Vagina (tissue), 2 donors: ENCODE measurements at places on chromosomes 1 and 21. TPM values are rescaled to one million over a fixed set of nuclear protein-coding genes. Genes with fewer than 3 reads are reported as not detected.

DNA sequence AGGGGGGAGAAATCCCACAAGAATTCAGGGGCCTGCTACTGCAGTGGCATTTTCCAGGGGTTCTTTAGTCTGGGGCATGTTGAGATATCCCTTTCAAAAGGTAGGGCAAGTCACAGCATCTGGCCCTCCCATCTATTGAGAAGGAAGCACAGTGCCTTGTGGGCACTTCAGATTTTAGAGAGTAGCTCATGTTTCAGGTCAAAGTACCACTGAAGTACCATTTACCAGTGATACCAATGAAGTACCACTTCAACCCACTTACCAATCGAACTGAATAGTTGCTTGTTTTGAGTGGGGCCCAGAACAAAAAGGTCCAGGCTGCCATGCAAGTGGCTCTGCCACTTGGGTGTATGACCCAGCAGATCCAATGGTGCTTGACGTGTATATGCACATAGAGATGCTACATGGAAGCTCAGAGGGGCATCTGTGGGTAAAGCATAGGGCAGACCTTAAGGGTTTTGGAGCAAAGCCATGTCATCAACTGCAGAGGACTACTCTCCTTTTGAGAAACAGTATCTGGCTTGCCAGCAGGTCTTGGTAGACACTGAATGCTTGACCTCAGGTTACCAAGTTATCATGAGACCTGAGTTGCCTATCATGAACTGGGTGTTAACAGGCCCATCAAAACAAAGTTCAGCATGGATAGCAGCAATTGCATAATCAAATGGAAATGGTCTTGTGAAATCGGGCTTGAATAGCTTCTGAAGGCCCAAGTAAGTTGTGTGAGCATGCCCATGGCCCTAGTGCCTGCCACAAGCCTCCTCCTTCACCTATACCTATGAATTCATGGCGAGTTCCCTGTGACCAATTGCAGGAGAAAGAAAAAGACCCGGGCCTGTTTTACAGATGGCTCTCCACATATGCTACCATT lies 23.5 kb downstream of the PLA2G2D start:
- DNase-seq, result no peak

DNA sequence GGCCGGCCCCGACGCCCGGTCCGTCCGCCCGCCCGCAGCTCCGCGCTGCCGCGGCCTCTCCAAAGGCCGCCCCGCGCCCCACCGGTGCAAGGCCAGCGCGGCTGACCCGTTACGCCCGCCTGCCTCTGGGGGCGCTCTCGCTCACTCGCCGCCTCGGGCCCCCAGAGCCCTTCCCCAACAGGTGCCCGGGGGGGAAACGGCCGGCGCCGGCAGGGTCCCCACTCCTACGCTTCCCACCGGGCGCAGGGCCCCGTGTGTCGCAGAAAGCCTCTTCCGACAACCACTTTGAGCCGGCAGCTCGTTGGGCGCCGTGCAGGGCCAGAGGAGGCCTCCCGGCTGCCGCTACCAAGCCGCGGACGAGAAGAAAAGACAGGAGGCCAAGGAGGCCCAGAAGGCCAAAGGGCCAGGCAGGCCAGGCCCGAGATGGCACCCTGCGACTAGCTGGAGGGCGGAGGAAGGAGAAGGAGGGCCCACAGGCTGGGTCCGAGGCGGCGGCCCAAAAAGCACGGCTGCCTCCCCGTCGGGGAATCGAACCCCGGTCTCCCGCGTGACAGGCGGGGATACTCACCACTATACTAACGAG lies 64.9 kb upstream of the FCGR2A start:
- no peak for DNase-seq

- DNase-seq, result no peak
These were observed 13.7 kb upstream of the LBR start for GRCh38 chr1:225441314-225442122.

DNA sequence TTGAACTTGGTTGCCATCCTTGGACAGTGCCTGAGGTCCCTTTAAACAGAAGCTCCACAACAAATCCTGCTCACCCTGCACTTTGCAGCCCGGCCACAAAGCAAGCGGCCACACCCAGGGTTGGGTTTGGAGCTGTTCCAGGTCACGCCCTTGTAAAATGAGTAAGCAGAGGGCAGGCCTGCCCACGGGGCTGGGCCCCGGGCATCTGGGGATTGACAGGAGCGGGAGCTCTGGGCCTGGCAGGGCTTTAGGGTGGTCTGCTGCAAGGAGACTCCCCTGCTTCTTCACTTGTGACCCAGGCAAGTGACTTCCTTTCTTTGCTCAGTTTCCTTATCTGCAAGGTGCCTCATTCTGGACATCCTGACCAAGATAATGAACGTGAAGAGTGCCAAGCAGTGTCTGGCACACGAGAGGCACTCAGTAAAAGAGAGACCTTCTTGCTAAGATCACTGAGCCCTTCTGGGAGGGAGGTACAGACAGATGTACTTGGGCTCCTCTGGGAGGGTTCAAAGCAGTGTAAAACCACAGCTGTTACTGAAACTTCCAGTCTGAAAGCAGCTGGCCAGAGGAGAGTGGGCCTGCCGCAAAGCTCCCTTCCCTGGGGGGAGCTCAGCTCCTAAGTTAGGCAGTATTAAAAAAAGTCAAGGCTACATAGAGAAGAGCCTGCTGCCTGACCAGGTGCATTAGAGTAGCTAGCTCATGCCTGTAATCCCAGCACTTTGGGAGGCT lies 2.6 kb downstream of the E2F2 start:
- no peak for DNase-seq

DNA sequence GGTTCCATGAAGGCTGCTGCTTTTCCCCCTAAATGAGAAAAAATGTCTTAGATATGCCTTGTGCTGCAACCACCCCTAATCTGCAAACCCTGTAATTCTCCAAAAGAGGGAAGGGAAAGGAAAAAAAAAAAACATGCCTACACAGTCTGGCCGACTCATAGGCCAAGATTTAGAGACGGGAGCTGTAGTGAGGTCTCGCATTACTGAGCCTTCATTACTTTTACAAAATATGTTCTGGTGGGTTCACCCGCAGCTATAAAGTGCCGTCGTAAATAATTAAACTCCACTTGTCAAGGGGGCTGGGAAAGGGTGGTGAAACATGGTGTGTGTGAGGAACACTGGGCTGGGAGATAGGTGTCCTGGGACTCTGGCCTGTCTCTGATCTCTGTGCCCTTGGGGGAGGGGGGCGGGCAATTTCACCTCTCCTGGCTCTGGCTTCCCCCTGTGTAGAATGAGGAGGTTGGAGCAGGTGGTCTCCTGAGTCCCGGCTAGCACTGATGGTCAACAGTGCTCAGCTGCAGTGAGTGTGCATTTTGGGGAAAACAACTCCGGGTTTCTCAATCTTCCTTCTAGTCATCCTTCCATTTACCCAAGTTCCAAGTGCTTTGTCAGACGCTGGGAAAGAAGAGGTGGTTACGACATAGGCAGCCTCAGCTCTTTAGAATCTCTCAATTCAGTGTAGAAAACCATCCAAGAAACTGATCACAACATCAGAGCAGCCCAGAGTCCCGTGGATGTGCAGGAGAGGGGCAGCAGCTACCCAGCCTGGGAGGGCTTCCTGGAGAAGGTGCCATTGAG lies 82.3 kb downstream of the ACTL8 start:
- no peak for DNase-seq

GRCh38 chr1:18419113-18419844 lies 61.5 kb upstream of the KLHDC7A start:
- no peak for DNase-seq

- DNase-seq, result no peak
These were observed 116.4 kb downstream of the SYT2 start for GRCh38 chr1:202593845-202594244.

DNA sequence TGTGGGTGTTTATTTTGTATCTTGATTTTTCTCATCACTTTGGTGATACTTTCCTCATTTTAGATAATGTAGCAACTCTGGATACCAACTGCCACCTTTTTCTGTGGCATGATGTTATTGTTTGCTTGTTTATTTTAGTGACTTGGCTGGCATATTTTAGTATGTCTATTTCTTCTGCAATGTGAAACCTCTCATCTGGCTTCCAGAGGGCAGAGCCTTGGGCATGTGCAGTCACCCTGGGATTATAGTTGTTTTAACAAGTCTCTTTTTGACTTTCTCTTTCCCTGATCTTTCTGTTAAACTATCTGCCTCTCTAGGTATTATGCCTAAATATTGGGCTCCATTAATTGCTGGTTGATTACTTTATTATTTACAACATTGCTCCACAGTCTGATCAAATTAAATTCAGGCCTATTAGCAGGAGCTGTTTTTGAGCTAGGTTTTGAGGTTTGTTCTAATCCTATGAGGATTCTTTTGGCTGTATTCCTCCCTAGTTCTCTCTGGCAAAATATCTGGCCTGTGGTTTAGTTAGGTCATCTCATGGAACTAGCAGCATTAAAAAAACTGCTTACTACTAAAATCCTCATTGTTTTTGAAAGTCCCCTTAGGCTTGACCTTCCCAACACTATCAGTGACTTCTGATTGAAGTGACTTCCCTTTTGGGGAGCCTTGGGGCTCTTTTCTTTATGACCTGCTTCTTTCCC lies 86.4 kb upstream of the FAM78B start:
- no peak for DNase-seq

DNA sequence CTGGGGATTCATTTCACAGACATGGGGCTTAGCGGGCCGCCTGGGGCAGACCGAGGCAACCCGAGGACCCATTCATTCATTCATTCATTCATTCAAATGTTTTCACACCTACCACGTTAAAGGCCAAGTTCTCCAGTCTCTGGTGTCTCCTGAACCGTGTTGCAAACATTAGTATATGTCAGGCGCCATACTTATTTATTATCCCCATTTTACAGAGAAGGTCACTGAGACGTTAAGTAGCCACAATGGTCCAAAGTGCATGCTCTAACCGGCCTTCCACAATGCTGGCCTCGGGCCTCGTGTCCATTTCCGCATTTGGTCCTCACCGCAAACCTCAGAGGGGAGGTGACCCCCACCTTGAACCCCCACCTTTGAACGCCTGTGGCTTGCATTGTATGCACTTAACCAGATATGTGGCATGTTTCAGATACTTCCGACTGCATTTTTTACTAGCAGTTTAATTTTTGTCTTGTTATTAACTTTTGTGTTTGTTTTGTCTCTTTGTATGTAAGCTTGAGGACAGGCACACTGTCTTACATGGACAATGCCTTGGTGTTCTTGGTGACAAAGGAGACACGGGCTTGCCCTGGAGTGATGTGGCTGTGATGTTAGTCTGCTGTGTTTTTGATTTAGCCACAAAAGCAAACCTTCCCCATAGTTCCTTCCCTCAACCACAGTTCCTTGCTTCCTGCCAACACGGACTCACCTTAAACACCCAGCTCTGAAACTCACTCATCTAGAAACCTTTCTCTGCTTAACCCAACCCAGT lies 1.2 kb upstream of the IFFO2 start:
- DNase-seq, result no peak

GRCh38 chr1:5526385-5526750 lies 465.9 kb downstream of the NPHP4 start:
- peak; percentile 10 for DNase-seq

GRCh38 chr1:43522776-43523480 lies 7.8 kb upstream of the PTPRF start:
- DNase-seq, result no peak

DNA sequence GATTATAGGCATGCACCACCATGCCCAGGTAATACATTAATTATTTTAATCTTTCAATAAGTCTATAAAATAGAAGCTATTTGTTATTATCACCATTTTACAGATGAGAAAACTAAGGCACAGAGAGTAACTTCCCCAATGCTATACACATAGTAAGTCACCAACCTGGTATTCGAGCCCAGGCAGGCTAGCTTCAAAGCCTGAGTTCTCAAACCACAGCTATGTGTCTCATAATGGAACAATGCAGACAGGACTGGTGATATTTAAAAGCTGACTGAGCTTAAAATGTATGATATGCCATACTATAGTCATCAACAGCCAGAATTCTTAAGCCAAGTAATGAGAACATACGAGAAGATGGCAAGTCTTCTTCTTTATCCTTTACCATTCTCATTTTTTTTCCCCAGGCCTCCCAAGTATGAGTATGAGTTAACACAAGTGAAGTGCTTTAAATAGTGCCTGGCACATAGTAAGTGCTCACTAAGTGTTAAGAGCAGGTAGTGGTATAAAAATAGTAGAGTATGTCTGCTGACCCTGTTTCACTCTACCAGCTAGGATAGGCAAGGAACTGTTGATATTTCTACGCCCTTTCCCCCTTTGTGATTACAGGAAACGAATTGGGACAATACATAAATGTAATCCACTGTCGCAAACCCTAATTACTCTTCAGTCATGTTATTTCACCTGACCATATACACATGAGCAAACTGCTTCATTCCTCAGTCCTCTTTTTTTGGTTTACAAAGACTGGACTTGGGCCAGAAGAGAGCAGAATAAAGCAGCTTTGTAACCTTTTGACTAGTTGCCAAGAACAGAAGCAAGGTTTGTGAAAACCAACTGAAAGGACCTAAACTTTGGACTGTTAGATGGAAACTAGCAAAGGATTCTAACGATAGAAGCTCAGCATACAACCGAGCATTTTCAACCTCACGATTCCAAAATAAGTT lies 9.5 kb downstream of the EYA3 start:
- DNase-seq, result no peak

GRCh38 chr1:168742386-168742785 lies 13.4 kb upstream of the DPT start:
- no peak for DNase-seq

DNA sequence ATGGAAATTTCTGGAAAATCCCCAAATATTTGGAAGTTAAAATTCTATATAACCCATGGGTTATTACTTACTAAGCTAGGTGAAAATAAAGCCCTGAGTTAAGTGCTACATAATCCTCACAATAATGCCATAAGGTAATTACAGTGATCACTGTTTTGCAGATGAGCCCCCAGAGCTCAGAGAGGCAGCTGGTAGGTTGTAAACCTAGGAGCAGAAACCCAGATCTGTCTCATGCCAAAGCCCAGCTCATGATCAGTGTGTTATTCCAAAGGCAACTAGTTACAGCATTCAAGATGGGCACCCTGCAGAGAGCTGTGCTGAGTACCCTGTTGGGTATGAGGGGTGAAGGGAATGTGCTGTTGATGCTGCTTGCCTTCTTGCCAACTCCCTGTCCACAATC lies 10.8 kb upstream of the MYOG start:
- DNase-seq, result no peak

- DNase-seq, result no peak
These were observed 45.2 kb downstream of the EDN2 start for GRCh38 chr1:41439234-41439633.

OLIG2 gene
- total RNA-seq, result not detected

ST6GALNAC5 gene
- 9.6 TPM for total RNA-seq

RGS7 gene
- not detected for total RNA-seq

KIF26B gene
- 0.49 TPM for total RNA-seq

HUNK gene
- 0.74 TPM for total RNA-seq

UQCRHL gene
- total RNA-seq, result 1.5 TPM

PGLYRP3 gene
- 28.7 TPM for total RNA-seq

C2CD4D gene
- not detected for total RNA-seq
